ENCODE measurements at places on chromosomes 6 and 20. TPM values are rescaled to one million over a fixed set of nuclear protein-coding genes. Genes with fewer than 3 reads are reported as not detected.

Gene PDRG1
- total RNA-seq: 15.0 TPM

Gene ARMC12
- total RNA-seq: 0.37 TPM

Gene SEMG1
- not detected for total RNA-seq

Gene TNFAIP3
- total RNA-seq: 29.6 TPM

Gene INSM1
- total RNA-seq: not detected

- H3K36me3 ChIP-seq: no peaks in the 10 kb centered on the region
- no peaks in the 10 kb centered on the region for H3K27me3 ChIP-seq
- H3K4me3 ChIP-seq: no peak overlapping the region
- no peak for DNase-seq
- H3K27ac ChIP-seq: no peak overlapping the region
These were observed 40.9 kb upstream of the GCM1 start for GRCh38 chr6:53189554-53189953.

DNA sequence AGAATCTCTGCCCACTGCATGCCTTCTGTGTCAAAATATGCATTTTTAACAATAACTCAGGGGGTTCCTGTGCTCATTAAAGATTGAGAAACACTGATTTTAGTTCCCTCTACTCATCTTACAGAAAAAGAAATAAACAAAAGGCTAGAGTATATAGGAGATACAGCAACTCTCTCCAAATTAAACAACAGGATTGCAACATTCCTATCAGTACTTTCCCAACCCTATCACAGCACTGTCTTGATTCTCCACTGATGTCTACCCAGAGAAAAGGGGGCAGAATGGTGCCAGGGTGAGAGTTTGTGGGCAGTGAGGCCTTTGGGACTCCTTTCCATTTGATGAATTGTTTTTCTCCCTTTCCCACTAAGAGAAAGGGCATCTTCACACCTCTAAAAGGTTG is 4.7 kb downstream of the OTOR start:
- no peak for DNase-seq
- no peaks in the 10 kb centered on the region for H3K36me3 ChIP-seq
- H3K27me3 ChIP-seq: peaks cover 6% of the 10 kb centered on the region
- no peak overlapping the region for H3K4me3 ChIP-seq

GRCh38 chr20:60877071-60877857 is 374.8 kb upstream of the CDH4 start:
- no peak for DNase-seq
- no peaks in the 10 kb centered on the region for H3K27me3 ChIP-seq
- H3K4me1 ChIP-seq: no peaks in the 10 kb centered on the region
- H3K36me3 ChIP-seq: no peaks in the 10 kb centered on the region
- H3K27ac ChIP-seq: no peak overlapping the region

- no peak overlapping the region for H3K27ac ChIP-seq
- H3K4me1 ChIP-seq: no peaks in the 10 kb centered on the region
These were observed 19.5 kb downstream of the CDH4 start for GRCh38 chr20:61271312-61272231.

Data from activated CD8-positive, alpha-beta T cell treated with anti-CD3 and anti-CD28 coated beads, Interleukin-2, amount 10 ng/mL, durations not matched to agents 7 days and 5 days (primary cell).